Brain microvascular endothelial cell (primary cell): ENCODE measurements at places on chromosomes 4 and X.

DNA sequence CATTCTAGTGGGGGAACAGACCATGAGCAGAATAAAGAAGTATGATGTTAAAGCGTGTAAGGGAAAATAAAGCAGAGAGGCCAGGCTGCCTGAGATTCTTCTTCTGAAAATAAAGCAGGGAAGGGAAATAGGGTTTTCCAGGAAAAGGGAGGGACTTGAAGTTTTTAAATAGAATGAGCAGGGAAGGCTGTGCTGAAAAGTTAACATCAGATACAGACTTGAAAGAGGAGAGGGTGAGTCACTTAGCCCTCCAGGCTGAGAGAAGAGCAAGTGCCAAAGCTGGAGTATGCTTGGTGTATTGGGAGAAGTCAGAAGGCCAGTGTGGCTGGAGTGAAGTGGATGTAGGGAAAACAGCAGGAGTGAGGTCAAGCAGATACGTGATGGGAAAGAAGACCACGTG is 10.0 kb upstream of the PLK4 start:
- DNase-seq, result peak; percentile 51

DNA sequence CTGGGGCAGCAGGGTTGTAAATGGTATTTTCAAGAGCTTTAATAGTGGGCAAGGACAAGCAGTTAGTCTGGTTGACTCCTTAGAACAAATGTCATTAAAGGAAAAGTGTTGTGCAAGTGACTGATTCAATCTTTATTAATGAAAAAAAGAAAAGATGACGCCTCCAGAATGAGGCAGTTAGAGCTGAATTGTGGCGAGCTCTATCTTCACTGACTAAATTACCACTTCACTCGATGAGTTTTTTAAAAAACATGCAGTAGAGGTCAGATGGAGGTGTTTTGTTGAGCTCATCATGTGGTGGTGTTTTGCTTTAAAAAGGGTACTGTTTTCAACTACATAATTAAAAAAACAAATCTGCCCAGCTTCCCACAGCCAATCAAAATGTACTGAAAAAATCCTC is 28.1 kb upstream of the TENM3 start:
- no peak for DNase-seq

- no peak for DNase-seq
These were observed 145.8 kb downstream of the PRKX start for GRCh38 chrX:3567686-3568085.

- DNase-seq, result peak; percentile 72
These were observed 58.6 kb downstream of the DDX60L start for GRCh38 chr4:168421671-168422070.

DNA sequence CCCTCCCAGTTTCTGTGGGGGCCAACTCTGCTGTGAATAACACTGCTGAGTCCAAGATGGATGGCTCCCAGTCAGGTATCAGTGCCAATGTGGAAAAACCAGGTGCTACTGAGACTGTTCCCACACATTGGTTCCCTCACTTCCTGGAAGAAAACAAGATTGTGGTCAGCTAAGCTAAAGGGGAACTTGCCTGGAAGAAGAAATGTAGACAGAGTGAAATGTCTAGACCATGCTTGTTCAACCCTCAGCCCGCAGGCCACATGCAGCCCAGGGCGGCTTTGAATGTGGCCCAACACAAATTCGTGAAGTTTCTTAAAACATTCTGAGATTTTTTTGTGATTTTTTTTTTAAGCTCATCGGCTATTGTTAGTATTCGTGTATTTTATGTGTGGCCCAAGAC is 28.6 kb upstream of the UTP14A start:
- no peak for DNase-seq

DNA sequence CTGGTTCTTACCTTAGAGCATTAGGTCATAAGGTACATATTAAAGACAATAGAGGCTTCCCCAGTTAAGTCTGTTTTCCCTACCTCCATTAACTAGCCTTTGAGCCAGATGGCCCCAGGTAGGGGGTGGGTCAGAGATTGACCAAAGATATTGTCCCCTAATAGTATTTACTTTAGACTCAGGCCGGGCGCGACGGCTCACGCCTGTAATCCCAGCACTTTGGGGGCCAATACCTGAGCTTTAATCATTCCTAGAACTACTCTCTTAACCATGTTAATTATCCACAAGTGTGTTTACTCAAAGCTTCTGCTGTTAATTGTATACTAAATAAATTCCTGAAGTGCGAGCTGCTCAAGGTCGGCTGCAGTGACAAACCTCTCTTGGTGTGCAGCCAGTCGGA is 28.0 kb upstream of the AMBN start:
- DNase-seq, result no peak

- DNase-seq, result no peak
These were observed 18.9 kb upstream of the SCRG1 start for GRCh38 chr4:173417833-173418232.

GRCh38 chr4:24578364-24578763 is 6.0 kb downstream of the DHX15 start:
- no peak for DNase-seq

GRCh38 chrX:41734530-41734929 is 10.5 kb downstream of the GPR82 start:
- DNase-seq, result peak; percentile 22

DNA sequence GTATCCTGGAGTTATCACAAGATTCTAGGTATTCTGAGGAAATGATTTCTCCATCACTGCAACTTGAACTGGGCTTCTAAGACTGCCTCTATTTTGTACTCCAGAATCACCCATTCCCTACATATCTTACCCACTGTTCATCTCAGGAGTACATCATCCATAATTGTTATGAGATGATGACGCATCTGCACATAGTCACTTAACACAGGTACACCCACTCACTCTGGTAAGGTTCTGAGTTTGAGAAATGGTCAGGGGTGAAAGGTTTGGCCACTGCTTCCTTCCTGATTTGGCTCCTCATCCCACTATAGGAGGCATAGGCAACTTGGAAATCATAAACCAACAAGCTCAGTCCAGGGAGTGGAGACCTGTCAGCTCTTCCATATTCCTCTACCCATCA is 143.9 kb downstream of the GLRA2 start:
- DNase-seq, result no peak

- no peak for DNase-seq
These were observed 47.3 kb downstream of the SEPSECS start for GRCh38 chr4:25112995-25113380.
